ENCODE measurements at places on chromosomes 3 and 15. TPM values are rescaled to one million over a fixed set of nuclear protein-coding genes. Genes with fewer than 3 reads are reported as not detected.

DNA sequence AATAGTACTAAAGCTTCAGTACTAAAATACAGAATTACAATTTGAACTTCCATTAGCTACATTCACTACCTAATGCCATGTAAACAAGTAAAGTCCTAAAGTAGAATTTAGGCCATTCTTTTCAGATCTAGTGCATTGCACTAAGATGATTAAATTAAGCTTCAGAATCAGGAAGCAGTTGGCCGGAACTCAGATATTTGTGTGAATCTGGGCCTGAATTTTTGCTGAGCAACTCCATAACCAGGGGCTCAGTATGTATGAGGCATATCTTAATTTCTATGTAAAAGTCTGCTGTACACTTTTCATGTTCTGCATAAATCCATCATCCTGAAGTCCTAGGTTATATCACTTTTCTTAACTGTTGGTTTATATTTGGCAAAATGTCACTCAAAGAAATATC is 246.4 kb downstream of the RBMS3 start:
- no peak for DNase-seq

RTP3 gene
- total RNA-seq: not detected

- DNase-seq: no peak
Observed at GRCh38 chr15:88300861-88301260, 44.3 kb upstream of the NTRK3 start.

ROPN1 gene
- total RNA-seq: not detected

GRCh38 chr3:170600005-170600624 is 14.2 kb upstream of the SLC7A14 start:
- DNase-seq: no peak

DNA sequence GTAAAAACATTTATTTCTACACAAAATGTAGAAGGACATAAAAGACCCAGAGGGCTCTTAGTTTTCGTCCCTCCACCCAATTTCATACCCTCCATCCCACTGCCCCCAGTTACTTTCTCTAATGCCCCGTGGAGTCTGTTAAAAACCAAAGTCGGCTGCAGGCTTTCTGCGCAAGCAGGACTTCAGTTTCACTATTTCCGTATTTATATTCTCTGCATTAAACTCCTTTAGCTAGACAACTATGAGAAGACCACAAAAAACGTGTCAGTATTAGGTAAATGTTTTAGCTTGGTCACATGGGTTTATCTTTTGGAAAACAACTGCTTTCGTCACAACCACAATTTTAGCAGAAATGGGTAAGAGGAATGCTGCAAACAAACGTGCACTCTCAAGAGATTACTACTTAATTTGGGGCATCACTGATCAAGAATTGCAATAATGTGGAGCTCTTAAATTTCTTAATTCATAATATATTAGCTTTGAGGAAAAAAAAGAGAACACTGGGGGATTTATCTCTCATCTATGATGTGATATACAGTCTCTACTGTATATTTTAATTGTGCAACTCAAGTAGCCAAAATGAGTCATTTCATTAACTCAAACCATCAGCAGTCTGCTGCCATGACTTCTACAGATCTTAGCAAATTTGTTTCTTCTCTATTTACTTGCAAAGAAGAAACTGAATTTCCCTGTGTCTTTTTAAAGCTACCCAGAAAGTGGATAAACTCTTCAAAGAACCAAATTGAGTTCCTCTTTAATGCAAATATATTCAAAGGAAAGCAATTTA is 740 bp upstream of the NSMCE3 start:
- no peak for DNase-seq

PLAAT1 gene
- total RNA-seq: not detected

DNA sequence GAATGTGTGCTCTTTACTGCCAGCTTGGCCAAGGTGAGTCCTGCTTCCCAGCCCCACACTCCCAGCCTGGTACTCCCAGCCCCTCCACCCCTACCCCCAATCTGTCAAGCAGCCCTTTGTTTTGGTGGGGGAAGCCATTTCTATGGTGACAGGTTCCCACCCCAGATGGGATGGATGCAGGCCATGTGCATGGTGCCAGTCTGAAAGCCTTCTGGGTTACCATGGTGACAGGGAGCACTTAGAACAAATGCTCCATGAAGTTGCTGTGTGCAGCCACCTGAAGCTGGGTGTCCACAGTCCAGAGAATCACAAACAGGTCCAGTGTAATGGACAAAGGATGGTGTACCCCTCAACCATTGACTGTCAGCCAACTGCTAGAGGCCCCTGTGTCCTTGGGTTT is 19.1 kb upstream of the VILL start:
- DNase-seq: no peak

- DNase-seq: no peak
Observed at GRCh38 chr15:70521576-70522322, 241.6 kb downstream of the UACA start.

DNA sequence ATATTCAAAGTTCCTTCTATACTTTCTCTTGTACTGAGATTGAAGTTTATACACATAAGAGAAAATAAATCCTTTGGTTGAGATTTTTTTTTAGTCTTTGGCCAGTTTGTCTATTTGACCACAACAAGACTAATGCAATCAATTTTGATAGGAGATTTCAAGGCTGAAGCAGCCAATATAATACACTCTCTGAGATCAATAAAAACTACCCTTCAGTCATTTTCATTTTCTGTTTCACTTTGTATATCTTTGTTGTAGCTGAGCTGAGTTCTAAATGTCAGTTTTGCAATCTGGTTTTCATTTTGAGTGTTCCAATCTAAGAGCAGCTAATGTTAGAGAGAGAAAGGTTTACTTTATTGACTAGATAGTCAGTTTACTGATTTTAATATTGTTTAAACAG is 623.8 kb upstream of the ROBO1 start:
- DNase-seq: no peak

GRCh38 chr3:34005886-34006285 is 207.5 kb downstream of the PDCD6IP start:
- DNase-seq: no peak

DNA sequence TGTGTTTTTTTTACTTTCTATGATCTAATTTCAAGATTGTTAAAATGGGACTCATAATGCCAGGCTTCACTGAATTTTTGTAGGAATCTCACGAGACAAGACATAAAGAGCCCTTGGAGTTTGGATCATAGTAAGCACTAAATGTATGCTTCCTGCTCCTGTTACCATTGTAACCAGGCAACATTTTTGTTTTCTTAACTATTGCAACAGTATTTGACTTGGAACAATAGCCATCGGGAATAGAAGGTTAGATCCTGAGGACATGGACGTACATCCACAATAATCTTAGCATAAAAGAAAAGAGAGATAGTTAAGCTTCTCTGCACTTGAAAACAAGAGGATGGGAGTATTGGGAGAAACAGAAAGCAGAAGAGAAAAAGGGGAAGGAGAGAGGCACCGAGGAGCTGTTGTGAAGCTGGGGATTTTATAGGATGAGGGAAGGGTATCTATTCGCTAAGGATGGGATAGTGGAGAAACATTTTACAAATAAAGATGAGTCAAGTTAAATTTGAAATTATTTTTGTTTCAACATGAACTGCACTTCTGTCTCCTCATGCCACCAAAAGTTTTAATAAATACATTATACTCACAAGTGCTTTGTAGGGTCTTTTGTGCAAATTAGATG is 131.4 kb downstream of the TMCO5A start:
- DNase-seq: no peak

GRCh38 chr3:95810462-95810861 is 1003.9 kb upstream of the EPHA6 start:
- no peak for DNase-seq

GLDN gene
- 5.6 TPM for total RNA-seq
